ENCODE measurements at places on chromosomes 1 and 21. TPM values are rescaled to one million over a fixed set of nuclear protein-coding genes. Genes with fewer than 3 reads are reported as not detected.

LCE1F gene
- not detected for total RNA-seq

CGN gene
- 1.8 TPM for total RNA-seq

TNFRSF4 gene
- not detected for total RNA-seq

RSRP1 gene
- total RNA-seq, result 24.9 TPM

OR2G6 gene
- total RNA-seq, result not detected

EDN2 gene
- total RNA-seq, result 31.3 TPM

NR1I3 gene
- total RNA-seq, result not detected

ZNF644 gene
- total RNA-seq, result 21.4 TPM

SPRR2B gene
- not detected for total RNA-seq

LRRC7 gene
- not detected for total RNA-seq

PTPN7 gene
- total RNA-seq, result not detected

SELE gene
- total RNA-seq, result not detected

GPR157 gene
- total RNA-seq, result 5.2 TPM

ATP1A4 gene
- not detected for total RNA-seq

PEA15 gene
- 177 TPM for total RNA-seq

BCAR3 gene
- total RNA-seq, result 81.0 TPM

MYOM3 gene
- total RNA-seq, result 8.2 TPM

CHI3L2 gene
- total RNA-seq, result 0.72 TPM

STUM gene
- not detected for total RNA-seq

CRP gene
- total RNA-seq, result not detected

CAMSAP2 gene
- total RNA-seq, result 21.5 TPM

TCHH gene
- 0.31 TPM for total RNA-seq

S100A3 gene
- total RNA-seq, result 114 TPM

TMCC2 gene
- 1.6 TPM for total RNA-seq

PRR9 gene
- total RNA-seq, result not detected

DNTTIP2 gene
- 37.3 TPM for total RNA-seq

CHIT1 gene
- not detected for total RNA-seq

ANGPTL7 gene
- not detected for total RNA-seq

CYP2J2 gene
- total RNA-seq, result 0.11 TPM

TTLL10 gene
- not detected for total RNA-seq

PDE4DIP gene
- total RNA-seq, result 6.7 TPM

KIAA0040 gene
- 0.76 TPM for total RNA-seq

APCS gene
- not detected for total RNA-seq
